Spleen (tissue), 13 donors: ENCODE measurements at places on chromosomes 6 and 20. TPM values are rescaled to one million over a fixed set of nuclear protein-coding genes. Genes with fewer than 3 reads are reported as not detected.

- no peak for DNase-seq
Observed at GRCh38 chr6:121733234-121733633, 297.8 kb downstream of the GJA1 start.

DNA sequence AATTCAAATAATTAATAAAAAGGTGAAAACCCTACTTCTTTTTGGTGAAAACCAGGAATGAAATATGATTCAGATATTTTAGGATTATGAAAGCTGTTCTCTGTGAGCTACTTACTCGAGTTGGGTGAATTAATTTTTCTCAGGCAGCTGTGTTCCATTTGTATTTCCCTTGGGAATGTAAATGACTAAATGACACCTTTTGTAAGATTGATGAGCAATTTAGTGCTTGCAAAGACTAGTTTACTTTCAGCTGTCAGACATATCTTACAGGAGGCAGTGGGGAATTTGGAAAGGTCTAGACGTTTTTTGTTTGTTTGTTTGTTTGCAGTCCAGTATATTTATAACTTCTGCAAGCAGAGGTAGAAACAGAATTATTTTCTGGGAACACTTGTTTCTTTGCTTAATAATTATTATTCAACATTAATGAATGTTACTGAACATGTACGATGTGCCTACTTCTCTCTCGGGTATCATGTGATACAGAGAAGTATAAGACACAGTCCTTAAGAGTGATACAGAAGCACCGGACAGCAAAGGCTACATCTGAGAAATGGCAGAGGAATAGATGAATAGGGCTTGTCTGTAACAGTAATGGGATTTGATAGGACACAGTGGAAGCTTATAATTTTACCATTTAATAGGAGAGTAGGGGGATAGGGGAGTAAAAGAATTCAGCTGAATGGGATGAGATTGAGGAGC, 91.3 kb downstream of the AKAP7 start:
- DNase-seq: no peak

- no peak for DNase-seq
Observed at GRCh38 chr6:37432590-37432915, 468 bp upstream of the CMTR1 start.

DNA sequence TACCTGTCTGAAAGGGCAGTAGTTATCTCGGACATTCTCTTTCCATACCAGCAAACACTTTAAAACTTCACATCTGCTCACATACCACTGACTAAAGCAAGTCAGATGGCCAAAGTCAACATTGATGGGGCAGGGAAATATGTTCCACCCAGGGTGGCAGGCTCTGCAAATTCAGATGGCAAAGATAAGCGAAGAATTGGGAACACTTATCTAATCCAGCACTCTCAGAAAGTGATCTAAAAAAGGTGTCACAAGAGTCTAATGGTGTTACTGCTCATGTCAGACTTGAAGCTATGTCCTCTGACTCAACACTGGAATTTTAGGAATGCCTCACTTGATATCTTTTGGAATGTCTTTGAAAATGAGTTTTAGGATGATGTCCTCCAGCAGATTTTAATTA, 1086.2 kb downstream of the KIF16B start:
- no peak for DNase-seq

- DNase-seq: no peak
Observed at GRCh38 chr6:22071270-22072041, 225.4 kb downstream of the PRL start.

DNA sequence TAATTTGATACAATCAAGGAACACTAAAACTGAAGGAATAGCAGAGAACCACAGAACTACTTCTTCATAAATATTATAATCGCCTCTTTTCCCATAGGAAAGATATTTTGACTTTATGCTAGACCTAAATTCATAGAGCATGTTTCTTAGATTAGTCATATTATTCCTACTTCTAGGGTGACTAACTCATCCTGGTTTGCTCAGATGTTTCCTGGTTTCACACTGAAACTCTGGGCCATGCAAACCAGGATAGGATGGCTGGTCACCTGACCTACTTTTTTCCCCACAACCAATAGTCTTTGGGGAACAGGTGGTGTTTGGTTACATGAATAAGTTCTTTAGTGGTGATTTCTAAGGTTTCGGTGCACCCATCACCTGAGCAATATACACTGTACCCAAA, 42.8 kb downstream of the MMS22L start:
- DNase-seq: no peak

GRCh38 chr6:112382778-112383177, 35.6 kb downstream of the RFPL4B start:
- DNase-seq: no peak

GRCh38 chr6:46501136-46502089, 10.2 kb upstream of the RCAN2 start:
- no peak for DNase-seq

DNA sequence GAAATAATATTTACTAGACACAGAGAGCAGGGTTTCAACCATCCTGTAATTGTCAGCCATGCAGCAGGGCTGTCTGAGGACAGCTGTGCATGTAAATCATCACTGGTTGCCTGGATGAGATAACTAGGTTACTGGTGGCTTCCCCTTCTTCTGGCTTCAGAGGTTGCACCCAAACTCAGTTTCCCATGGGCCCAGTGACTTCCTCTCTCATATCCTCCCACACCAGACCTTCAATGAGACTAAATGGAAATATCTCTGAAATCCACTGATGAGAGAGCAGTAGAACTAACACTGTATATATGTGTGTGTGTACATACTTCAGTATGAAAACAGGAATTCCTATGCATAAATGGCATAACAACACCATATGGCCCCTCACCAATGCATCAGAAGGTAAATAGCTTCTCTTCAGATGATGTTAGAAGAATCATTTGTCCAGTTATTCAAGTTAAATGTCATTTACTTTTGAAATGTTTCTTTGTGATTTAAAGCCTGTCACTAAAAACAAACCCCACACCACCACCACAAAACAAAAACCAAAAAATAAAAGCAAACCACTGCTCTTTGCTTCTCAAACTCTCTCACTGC, 51.0 kb upstream of the IL20RA start:
- DNase-seq: no peak

DNA sequence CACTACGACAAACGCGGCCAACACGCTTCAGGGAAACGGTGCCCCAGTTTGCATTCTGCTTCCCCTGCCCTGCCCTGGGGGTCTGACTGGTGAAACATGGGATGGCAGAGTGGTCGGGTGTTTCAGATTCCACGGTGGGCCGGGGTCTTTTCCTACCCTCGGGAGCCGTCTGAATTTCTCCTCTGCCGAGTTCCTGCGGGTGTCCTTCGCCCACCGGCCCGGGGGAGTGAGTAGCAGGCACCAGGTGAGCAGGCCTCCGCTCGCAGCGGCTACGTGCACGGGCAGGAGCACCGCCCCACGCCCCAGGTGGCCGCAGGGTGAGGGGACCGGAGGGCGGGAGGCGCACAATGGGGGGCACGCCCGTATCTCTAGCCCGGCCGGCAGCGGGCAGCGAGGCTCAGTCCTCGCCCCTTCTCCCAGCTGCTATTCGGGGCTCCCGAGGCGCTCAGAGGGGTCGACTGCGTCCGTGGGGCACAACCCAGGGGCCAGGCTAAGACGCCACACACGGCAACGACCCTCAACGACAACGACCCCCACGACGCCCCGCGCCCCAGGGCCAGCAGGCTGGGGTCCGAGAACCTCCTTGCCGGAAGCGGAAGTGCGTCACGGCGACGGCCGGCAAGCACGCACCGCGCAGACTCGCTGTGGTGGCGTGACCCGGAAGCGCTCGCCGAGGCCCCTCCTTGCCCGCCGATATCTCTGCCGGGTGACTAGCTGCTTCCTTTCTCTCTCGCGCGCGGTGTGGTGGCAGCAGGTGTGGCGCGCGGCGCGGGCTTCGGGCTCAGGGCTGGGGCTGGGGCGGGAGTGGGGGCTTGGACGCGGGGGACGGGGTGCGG, at the start of gene RPS21:
RPS21 (plus strand) TSS at position 721 of the 836 bp plus-strand sequence. CDS start 236 bp downstream, outside the sequence.
- peak; percentile 98 for DNase-seq

GRCh38 chr6:39361657-39362486, 39.4 kb upstream of the KCNK16 start:
- DNase-seq: peak; percentile 84

DNA sequence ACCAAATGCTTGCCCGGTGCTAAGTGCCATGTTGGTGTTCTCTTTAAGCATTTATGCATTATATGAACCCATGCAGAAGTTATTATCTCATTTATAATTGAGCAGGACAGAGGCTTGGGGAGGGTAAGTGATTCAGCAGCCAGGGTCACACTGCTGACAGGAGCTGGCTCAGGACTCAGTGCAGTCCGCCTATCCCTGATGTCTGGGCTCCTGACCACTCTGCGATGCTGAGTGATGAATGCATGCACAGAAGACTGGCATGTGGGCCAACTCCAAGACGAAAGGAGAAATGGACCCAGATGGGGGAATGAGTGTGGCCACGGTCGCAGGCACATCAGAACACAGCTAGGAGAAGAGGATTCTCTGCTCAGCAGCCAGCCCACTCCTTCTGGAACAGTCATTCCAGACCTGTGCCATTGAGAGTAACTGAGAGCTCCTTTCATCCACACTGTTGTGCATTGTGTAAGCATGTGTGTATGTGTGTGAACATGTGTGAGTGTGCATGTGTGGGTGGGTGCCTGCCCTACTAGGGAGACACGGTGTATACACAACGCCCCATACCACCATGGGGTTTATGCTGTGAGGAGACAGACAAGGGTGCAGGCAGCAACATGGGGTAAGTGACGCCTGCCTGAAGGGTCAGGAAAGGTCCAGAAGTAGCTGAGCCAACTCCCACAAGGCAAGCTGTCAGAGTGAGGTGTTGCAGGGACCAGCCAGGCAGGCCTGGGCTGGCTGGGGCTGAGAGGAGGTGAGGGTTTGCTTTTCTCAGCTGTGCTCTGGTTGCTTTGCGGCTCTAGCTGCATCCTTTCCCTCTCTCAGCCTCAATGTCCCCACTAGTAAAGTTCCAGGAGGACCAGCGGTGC, 97.8 kb upstream of the PMEPA1 start:
- peak; percentile 42 for DNase-seq

DNA sequence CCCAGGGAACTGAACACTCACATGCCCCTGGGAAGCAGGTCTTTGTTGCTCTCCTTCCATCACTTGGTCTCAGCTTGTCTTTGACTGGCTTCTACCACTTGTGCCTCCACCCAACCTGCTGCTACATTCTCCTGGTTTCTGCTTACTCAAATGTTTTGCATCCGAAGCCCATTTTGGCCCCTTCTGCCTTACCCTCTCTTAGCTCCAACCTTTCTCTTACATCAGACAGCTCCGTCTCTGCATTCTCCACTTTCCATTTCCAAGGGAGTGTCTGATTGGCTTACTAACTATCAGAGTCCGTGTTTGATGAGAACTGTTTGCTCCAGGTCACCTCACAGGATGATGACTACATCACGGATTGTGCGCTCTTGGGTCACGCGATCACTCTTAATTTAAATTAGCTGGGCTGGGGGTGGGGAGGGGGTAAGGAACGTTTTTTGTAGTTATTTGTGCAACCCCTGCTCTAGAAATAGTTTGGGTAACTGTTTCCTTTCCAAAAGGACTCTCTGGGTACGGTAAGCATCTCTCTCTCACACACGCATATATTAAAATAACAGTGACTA, 844 bp upstream of the ABRACL start:
- no peak for DNase-seq

GRCh38 chr6:135412761-135413160, 84.8 kb downstream of the AHI1 start:
- DNase-seq: no peak

DNA sequence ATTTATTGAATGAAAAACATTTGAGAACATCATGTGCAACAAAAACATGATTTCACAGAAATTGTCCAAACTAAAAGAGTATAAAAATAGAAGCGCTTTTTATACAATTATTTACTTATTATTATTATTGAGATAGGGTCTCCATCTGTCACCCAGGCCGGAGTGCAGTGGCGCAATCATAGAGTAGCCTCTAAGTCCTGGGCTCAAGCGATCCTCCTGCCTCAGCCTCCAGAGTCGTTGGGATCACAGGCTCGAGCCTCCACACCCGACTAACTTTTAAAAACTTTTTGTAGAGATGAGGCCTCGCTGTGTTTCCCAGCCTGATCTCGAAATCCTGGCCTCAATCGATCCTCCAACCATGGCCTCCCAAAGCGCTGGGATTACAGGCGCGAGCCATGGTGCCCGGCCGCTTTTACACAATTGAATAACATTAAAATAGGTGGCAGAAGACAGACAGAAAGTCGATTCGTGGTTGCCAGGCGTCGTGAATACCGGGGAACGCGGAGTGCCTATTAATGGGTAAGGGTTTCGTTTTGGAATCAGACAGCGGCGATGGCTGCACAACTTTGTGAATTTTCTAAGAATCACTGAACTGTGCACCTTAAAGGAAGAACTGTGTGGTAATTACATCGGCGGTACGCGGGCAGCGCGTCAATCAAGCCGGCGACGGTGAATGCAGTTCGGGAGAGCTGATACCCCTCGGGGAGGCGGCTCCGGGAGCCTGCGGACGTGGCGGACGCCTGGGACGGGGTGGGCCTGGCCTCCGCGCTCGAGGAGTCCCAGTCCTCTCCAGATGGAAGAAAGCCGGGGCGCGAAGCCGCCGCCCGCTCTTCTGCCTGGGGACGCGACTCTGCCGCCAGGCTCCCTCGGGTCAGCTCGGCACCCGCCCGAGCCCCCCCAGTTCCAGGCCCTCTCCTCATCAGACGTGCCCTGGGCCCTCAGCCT, 807 bp downstream of the TBC1D20 start:
- peak; percentile 93 for DNase-seq

DNA sequence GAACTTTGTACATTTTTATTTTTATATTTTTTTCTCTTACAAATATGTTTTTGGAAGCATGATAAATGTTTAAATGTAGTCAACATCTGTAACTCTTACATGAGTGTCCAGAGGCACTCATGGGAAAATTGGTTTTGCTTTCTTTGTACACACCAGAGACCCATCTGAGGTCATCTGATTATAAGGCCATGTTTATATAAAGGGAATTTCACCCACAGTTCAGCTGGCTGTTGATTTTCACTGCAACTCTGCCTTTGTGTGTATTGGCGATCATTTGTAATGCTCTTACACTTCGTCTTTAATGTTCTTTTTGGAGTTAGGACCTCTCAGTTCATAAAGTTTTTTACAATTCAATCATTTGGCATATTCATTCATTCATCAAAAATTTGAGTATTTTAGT, 28.1 kb downstream of the RIOK1 start:
- no peak for DNase-seq

DNA sequence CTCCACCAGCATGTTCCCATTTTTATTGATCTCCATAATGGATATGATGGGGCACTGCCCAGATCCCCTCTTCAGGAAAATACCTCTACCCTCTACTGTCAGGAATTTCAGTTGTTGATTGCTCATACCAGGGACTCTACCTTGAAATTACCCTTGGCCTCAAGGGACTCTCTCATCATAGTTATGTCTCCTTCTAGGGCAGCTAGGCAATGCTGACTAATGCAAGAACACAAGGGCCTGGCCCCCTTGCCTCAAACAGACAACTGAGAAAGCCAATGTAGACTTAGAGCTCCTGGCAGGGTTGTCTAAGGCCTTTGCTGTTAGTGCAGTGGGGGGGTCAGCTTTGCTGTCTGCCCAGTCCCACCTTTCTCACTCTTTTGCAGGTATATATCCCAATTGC, 493.1 kb downstream of the BTBD3 start:
- DNase-seq: no peak

VSX1 gene
- not detected for polyA plus RNA-seq

JAG1 gene
- 7.7 TPM for polyA plus RNA-seq

TRIM10 gene
- not detected for polyA plus RNA-seq

ECT2L gene
- 0.17 TPM for polyA plus RNA-seq

UNC5CL gene
- 1.4 TPM for polyA plus RNA-seq

VEGFA gene
- polyA plus RNA-seq: 31.0 TPM
